ENCODE measurements at places on chromosomes 11 and 22. TPM values are rescaled to one million over a fixed set of nuclear protein-coding genes. Genes with fewer than 3 reads are reported as not detected.

MOB2 gene
- 99.8 TPM for total RNA-seq

OR10D3 gene
- not detected for total RNA-seq

TRIM49 gene
- not detected for total RNA-seq

MFNG gene
- total RNA-seq, result 3.5 TPM

ABCG4 gene
- 0.34 TPM for total RNA-seq

GGT5 gene
- total RNA-seq, result 18.4 TPM

BEST1 gene
- total RNA-seq, result 1.5 TPM

OR52B4 gene
- total RNA-seq, result not detected

OR4C16 gene
- total RNA-seq, result not detected

CCDC116 gene
- total RNA-seq, result 1.0 TPM

CD3E gene
- 0.55 TPM for total RNA-seq

OR10W1 gene
- total RNA-seq, result not detected

SCN3B gene
- 0.72 TPM for total RNA-seq

LARGE2 gene
- 27.2 TPM for total RNA-seq

CTSD gene
- 449 TPM for total RNA-seq

PYGM gene
- total RNA-seq, result 1.2 TPM

MED15 gene
- 59.8 TPM for total RNA-seq

HEPN1 gene
- total RNA-seq, result not detected

Measured in suprapubic skin (tissue), 4 donors.